Activated naive CD4-positive, alpha-beta T cell treated with anti-CD3 and anti-CD28 coated beads for 36 hours (primary cell): ENCODE measurements at places on chromosomes 2 and 18. TPM values are rescaled to one million over a fixed set of nuclear protein-coding genes. Genes with fewer than 3 reads are reported as not detected.

DNA sequence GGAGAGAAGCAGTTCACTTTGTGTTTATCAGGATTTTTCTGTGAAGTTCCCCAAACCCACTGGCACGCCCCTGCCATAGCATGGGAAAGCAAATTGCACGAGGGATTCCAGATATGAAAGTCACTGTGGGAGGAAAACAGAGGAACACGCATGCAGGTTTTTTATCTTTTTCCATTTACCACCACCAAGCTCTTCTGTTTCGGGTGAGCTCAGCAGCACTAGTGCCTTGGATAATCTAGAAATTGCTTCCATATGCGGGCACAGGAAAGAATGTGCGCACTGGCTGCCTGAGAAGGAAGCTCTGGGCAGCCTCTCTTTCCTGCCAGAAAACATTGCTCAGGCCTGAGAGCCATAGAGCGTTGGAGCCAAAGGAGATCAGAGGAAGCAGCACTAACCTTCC is 65.9 kb upstream of the WIPF1 start:
- no peaks in the 10 kb centered on the region for H3K27me3 ChIP-seq
- H3K36me3 ChIP-seq: no peaks in the 10 kb centered on the region
- H3K4me3 ChIP-seq: no peak overlapping the region
- H3K27ac ChIP-seq: no peak overlapping the region
- H3K4me1 ChIP-seq: peaks cover 33% of the 10 kb centered on the region

DNA sequence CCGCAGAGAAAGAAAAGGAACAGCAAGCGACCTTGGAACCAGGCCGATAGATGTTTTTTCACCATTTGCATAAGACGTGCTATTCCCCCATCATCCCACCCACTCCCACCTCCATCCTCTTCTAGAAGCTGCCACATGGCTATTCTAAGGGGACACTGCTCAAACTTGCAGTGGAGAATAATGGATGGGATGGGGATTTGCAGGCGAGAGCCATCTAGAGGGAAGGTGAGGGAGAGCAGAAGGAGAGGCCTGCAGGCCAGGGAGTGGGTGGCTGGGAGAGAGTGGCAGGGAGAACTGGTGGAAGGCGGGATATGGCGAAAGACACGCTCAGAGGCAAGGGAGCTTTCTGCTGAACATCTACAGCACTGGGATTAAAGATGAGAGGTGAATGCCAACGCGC is 84.9 kb downstream of the MAPK4 start:
- DNase-seq: no peak
- no peaks in the 10 kb centered on the region for H3K4me1 ChIP-seq
- H3K36me3 ChIP-seq: no peaks in the 10 kb centered on the region
- no peak overlapping the region for H3K4me3 ChIP-seq

GRCh38 chr18:76377359-76377756 is 117.7 kb downstream of the ZNF516 start:
- peaks cover 2% of the 10 kb centered on the region for H3K27me3 ChIP-seq
- peaks cover 46% of the 10 kb centered on the region for H3K4me1 ChIP-seq

GRCh38 chr18:60350941-60351340 is 21.6 kb downstream of the MC4R start:
- H3K4me1 ChIP-seq: no peaks in the 10 kb centered on the region
- H3K27ac ChIP-seq: no peak overlapping the region
- H3K4me3 ChIP-seq: no peak overlapping the region

- no peak for DNase-seq
- peaks cover 2% of the 10 kb centered on the region for H3K4me1 ChIP-seq
- no peaks in the 10 kb centered on the region for H3K27me3 ChIP-seq
- H3K27ac ChIP-seq: no peak overlapping the region
- H3K36me3 ChIP-seq: peaks cover 2% of the 10 kb centered on the region
- no peak overlapping the region for H3K4me3 ChIP-seq
Observed at GRCh38 chr2:43372416-43373081, 146.1 kb upstream of the ZFP36L2 start.

- no peak for DNase-seq
- H3K27ac ChIP-seq: no peak overlapping the region
- H3K4me1 ChIP-seq: peaks cover 16% of the 10 kb centered on the region
- H3K27me3 ChIP-seq: no peaks in the 10 kb centered on the region
- no peak overlapping the region for H3K4me3 ChIP-seq
- H3K36me3 ChIP-seq: peaks cover 24% of the 10 kb centered on the region
Observed at GRCh38 chr2:239167766-239168444, 232.9 kb downstream of the HDAC4 start.

GRCh38 chr2:2846332-2847208 is 515.5 kb upstream of the MYT1L start:
- H3K36me3 ChIP-seq: no peaks in the 10 kb centered on the region
- no peak for DNase-seq
- H3K27me3 ChIP-seq: no peaks in the 10 kb centered on the region

DNA sequence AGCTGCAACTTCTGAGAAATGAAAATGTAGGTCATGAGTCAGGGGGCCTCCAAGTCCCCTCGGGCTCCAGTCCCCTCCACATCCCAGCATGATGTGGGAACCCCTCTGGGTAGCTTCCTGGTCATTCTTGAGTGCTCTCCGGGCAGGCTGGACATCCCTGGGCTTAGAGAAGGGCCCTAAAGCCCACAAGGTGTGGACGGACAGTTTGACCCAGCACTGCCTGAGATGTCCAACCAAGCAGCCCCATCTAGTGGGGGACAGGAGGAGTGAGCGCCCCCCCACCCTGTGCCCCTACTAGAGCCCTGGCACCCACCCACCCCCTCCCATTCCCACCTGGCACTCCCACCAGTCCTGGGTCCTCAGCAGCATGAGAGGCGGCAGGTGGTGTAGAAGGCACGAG is 46.0 kb downstream of the CYP27C1 start:
- no peak overlapping the region for H3K27ac ChIP-seq
- H3K27me3 ChIP-seq: no peaks in the 10 kb centered on the region
- no peaks in the 10 kb centered on the region for H3K4me1 ChIP-seq

DNA sequence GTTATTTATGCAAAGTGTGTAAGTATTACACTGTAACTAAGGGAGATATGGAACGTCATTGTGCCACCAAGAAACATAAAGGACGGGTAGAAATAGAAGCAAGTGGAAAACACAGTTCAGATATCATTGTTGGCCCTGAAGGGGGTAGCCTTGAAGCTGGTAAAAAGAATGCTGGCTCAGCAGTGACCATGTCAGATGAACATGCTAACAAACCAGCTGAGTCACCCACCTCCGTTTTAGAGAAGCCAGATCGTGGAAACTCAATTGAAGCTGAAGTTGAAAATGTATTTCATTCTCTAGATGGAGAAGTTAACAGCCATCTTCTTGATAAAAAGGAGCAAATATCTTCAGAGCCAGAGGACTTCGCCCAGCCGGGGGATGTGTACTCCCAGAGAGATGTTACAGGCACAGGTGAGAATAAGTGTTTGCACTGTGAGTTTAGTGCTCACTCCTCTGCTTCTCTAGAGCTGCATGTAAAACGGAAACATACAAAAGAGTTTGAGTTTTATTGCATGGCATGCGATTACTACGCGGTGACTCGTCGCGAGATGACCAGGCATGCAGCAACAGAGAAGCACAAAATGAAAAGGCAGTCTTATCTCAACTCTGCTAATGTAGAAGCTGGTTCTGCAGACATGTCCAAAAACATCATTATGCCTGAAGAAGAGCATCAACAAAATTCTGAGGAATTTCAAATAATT is 36.1 kb downstream of the ZNF407 start:
- no peaks in the 10 kb centered on the region for H3K27me3 ChIP-seq
- H3K4me3 ChIP-seq: no peak overlapping the region
- H3K36me3 ChIP-seq: peaks cover 26% of the 10 kb centered on the region
- peaks cover 48% of the 10 kb centered on the region for H3K4me1 ChIP-seq
- peak; percentile 24 for DNase-seq

DNA sequence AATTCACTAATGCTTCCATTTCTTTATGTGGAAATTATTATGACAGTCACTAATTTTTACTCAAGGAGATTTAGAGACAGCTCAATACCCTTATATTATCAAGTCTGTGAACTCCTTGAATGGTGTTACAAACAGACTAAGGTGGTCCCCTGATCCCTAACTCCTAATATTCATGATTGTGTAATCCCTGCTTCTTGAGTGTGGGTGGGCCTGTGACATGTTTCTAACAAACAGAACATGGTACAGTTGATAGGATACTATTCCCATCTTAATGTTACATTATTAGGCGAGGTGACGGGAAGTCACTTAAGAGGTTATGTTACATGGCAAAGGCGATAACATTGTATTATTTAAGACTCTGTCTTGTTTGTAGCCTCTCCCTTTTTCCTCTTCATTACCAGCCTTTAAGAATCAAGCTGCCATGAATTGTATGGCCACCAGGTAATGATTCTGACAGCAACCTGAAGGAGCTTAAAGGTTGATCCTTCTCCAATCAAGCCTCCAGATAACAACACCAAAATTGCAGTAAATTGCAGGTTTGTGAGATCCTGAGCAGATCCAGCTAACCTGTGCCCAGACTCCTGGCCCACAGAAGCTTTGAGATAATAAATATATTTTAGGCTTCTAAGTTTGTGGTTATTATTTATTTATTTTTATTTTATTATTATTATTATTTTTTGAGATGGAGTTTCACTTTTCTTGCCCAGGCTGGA is 32.1 kb downstream of the CYTIP start:
- peak overlapping the region; percentile 6 for H3K4me3 ChIP-seq
- peak overlapping the region; percentile 99 for H3K27ac ChIP-seq
- H3K36me3 ChIP-seq: peaks cover 51% of the 10 kb centered on the region
- no peaks in the 10 kb centered on the region for H3K27me3 ChIP-seq
- H3K4me1 ChIP-seq: peaks cover 84% of the 10 kb centered on the region

DNA sequence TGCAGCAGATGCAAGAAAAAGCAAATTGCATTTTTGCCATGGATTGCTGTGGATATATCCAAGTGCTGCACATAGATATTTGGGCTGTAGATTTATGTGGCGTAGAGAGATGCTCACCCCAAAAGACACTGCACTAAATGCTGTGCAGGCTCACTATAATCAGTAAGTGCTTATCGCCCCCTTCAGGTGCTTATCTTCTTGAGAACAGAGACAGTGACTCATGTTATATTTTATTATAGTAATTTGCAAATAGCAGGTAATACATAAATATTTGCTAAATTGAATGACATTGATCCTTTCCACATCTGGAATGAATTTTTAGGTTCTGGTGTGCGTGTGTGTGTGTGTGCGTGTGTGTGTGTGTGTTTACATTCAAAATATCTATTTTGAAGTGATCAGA is 36.8 kb upstream of the PLEKHM3 start:
- peak; percentile 26 for DNase-seq
- no peak overlapping the region for H3K4me3 ChIP-seq
- peaks cover 3% of the 10 kb centered on the region for H3K27me3 ChIP-seq
- H3K4me1 ChIP-seq: no peaks in the 10 kb centered on the region
- H3K36me3 ChIP-seq: no peaks in the 10 kb centered on the region

DNA sequence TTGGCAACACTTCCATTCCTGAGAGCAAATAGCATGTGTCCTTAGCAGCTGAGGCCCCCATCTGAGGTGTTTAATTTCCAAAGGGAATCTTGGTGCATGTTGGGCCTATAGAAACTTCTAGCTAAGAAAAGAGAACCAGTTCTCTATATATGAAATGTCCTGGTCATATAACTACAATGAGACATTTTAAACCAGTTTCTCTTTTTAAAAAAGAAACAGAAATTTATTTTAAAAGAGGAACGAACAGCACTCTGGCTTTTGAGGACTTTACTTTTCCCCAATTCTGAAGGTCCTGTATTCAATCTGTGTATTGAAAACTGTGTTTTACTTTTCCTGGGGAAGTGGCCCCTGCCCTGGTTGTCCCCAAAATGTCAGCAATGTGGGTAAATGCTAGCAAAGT is 309.5 kb upstream of the STON1 start:
- no peak overlapping the region for H3K27ac ChIP-seq
- H3K4me1 ChIP-seq: peaks cover 9% of the 10 kb centered on the region
- H3K4me3 ChIP-seq: no peak overlapping the region
- H3K27me3 ChIP-seq: no peaks in the 10 kb centered on the region
- DNase-seq: no peak
- no peaks in the 10 kb centered on the region for H3K36me3 ChIP-seq

GRCh38 chr18:1658908-1659566 is 754.4 kb downstream of the ADCYAP1 start:
- H3K27me3 ChIP-seq: no peaks in the 10 kb centered on the region
- no peak overlapping the region for H3K27ac ChIP-seq
- H3K4me3 ChIP-seq: no peak overlapping the region
- H3K4me1 ChIP-seq: no peaks in the 10 kb centered on the region
- no peak for DNase-seq
- no peaks in the 10 kb centered on the region for H3K36me3 ChIP-seq

- DNase-seq: no peak
- H3K4me1 ChIP-seq: no peaks in the 10 kb centered on the region
- no peak overlapping the region for H3K4me3 ChIP-seq
- no peak overlapping the region for H3K27ac ChIP-seq
- H3K27me3 ChIP-seq: no peaks in the 10 kb centered on the region
Observed at GRCh38 chr18:27045342-27045741, 139.8 kb downstream of the CHST9 start.

- H3K4me3 ChIP-seq: no peak overlapping the region
- no peaks in the 10 kb centered on the region for H3K4me1 ChIP-seq
- no peak overlapping the region for H3K27ac ChIP-seq
- no peaks in the 10 kb centered on the region for H3K27me3 ChIP-seq
- H3K36me3 ChIP-seq: peaks cover 13% of the 10 kb centered on the region
Observed at GRCh38 chr2:45879406-45879805, 227.9 kb downstream of the PRKCE start.

DNA sequence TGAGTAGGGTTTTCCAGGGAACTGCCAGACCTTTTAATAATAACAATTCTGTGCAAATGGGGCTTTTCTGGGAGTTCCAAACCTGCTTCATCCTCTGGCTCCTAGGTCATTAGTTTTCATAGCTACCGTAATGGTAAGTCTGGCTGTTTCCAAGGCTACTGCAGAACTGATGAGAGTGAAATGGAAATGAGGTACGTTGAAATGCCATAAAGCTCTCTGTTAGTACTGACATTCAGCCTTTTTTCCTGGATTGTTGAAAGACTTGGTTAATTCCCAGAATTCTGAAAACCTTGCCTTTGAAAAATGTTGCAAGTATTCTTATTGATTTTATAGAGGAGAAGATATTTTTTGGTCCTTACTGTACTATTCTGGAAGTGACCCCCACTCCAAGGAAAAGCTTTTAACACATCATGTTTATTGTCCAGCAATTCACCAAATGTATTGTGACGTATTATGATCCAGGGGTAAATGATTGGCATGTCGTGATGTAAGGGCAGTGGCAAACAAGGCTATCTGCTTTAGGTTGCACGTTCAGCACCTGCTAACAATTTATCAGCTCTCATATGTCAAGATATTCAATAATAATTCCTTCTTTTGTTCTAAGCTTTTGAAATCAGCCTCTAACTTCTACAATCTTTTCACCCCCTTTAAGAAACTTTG is 767.0 kb upstream of the RAB6C start:
- H3K36me3 ChIP-seq: no peaks in the 10 kb centered on the region
- H3K4me1 ChIP-seq: no peaks in the 10 kb centered on the region
- no peak overlapping the region for H3K27ac ChIP-seq
- peaks cover 2% of the 10 kb centered on the region for H3K27me3 ChIP-seq
- no peak overlapping the region for H3K4me3 ChIP-seq
- no peak for DNase-seq

GRCh38 chr2:198863655-198864054 is 594.1 kb downstream of the SATB2 start:
- no peaks in the 10 kb centered on the region for H3K27me3 ChIP-seq
- H3K36me3 ChIP-seq: no peaks in the 10 kb centered on the region
- DNase-seq: no peak
- no peak overlapping the region for H3K4me3 ChIP-seq
- H3K27ac ChIP-seq: no peak overlapping the region
- H3K4me1 ChIP-seq: no peaks in the 10 kb centered on the region

Gene IL18RAP
- 15.1 TPM for total RNA-seq

Gene FOXD4L1
- total RNA-seq: not detected

Gene UGT1A3
- not detected for total RNA-seq

Gene RAD51AP2
- not detected for total RNA-seq

Gene HOXD8
- not detected for total RNA-seq

Gene TUBA3E
- not detected for total RNA-seq

Gene TMEM17
- total RNA-seq: not detected

Gene PDE11A
- not detected for total RNA-seq

Gene CHN1
- total RNA-seq: 2.1 TPM

Gene PLEKHA3
- 19.8 TPM for total RNA-seq
